Left renal pelvis (tissue), 4 donors: ENCODE measurements at places on chromosomes 16 and 17. TPM values are rescaled to one million over a fixed set of nuclear protein-coding genes. Genes with fewer than 3 reads are reported as not detected.

GRCh38 chr17:40779181-40779909 lies 3.0 kb downstream of the KRT27 start:
- DNase-seq = no peak

GRCh38 chr16:54722210-54722676 lies 208.4 kb upstream of the IRX5 start:
- DNase-seq = no peak

The MT3 gene
- polyA plus RNA-seq = not detected

The MARCHF10 gene
- polyA plus RNA-seq = 2.0 TPM

- no peak for DNase-seq
These were observed 146.1 kb downstream of the GAS7 start for GRCh38 chr17:10052106-10052813.

DNA sequence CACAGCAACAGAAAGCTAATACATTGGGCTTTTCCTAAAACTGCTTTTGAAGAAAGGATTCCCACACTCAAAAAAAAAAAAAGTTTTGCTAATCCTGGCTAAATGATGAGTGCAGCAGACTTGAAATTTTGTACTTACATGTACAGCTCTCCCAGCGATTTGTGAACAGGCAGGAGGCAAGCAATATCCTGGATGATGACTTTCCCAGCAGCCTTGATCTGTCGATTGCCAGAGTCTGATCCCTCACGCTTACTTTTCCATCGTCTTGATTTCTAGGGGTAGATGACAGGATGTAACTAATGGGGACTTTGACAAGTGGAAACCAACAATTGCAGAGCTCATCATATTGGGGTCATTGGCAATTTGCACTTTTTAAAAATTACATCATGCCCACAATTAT lies 91.4 kb downstream of the WDR59 start:
- no peak for DNase-seq

GRCh38 chr17:42276359-42276608 lies at the start of gene STAT5B:
Gene STAT5B (minus strand): TSS chr17:42276391. CDS start chr17:42232127, 44,264 bp downstream.
- no peak for DNase-seq

The CLDN7 gene
- 1.3 TPM for polyA plus RNA-seq

DNA sequence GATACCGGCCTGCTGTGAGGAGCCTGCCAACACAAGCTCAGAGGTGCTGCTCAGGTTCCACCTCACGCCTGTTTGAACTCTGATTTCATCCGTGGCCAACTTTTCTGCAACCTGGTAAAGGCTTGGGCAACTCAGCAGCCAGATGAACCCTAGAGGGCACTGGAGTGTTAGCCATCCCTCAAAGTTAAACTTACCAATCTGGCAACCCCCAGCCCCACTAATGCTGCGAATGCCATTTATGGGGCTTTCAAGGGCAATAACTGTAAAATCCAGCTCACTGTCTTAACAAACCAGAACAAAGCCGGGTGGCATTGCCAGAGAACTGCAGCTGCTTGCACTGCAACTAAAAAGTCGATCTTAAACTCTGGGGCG lies 105.5 kb downstream of the AXIN2 start:
- no peak for DNase-seq

- no peak for DNase-seq
These were observed 52.0 kb upstream of the ACSM2B start for GRCh38 chr16:20628213-20628612.

DNA sequence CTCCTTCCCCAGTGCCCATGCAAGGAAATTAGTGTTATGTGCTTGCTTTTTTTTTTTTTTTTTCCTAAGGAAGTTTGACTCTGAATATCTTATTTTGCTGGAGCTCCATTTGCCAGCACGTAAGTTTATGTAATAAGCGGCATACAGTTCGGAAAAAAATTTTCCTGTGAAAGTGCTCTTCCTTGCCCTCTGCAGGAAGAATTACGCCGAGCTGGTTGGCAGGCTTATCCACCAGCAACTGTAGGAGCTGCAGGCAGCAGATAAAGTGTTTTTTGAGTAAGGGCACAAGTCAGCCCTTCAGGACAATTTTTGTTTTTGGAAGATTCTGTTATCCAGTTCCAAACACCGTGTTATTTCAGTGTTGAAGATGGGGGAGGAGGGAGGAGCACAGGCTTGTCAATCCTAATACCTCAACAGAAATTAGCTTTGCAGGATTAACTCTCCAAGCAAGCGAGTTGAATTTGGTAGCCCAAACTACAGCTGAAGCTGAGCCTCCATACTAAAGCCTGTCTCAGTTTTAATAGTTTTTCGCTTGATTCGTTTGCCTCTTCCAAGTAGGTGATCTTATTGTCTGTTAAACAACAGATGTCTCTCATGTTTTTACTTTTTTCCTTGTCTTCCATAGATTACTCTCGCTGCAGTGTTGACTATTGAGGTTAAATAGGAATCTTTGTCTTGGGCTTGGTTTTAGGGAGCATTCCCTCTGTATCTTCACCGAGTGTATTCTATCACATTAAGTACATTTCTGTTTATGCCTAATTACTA lies 1.1 kb downstream of the SPECC1 start:
- no peak for DNase-seq

The CD300H gene
- polyA plus RNA-seq = not detected

The PAM16 gene
- polyA plus RNA-seq = 36.3 TPM

The SOST gene
- polyA plus RNA-seq = 67.8 TPM

- DNase-seq = no peak
These were observed 366.2 kb upstream of the MON1B start for GRCh38 chr16:76824791-76825190.
